ENCODE measurements at places on chromosomes 1 and 21. TPM values are rescaled to one million over a fixed set of nuclear protein-coding genes. Genes with fewer than 3 reads are reported as not detected.

The DYNLT5 gene
- total RNA-seq = 3.0 TPM

The RAP1A gene
- 55.7 TPM for total RNA-seq

The GPR3 gene
- total RNA-seq = 1.8 TPM

- no peak for DNase-seq
These were observed 220.7 kb downstream of the PDE4B start for GRCh38 chr1:66013371-66013770.

DNA sequence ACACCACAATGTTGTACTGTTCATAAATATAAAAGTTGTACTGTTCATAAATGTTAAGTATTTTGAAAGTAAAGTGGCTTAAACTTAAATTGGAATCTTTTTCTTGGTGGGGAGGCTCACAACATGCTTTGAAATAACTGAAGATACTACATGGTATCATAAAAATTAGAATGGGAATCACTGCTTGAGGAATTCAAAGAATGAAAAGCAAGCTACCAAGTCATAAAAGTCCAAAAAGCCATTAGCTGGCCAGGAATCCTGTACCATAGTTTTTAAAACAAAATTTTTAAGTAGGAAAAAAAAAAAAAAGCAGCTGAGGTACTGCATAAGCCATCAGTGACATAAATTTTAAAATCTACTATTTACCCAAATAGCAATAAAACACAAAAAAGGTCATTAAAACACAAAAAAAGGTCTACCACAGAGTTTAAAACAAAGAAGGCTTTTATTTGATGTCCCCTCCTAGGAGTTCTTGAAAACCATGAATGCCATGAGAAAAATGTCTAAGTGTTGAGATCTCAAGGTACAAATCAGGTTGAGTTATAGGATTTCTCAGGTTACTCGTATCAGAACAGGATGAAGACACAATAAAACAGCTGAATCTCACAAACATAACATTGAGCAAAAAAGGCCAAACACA is 8.6 kb downstream of the ZZZ3 start:
- no peak for DNase-seq

DNA sequence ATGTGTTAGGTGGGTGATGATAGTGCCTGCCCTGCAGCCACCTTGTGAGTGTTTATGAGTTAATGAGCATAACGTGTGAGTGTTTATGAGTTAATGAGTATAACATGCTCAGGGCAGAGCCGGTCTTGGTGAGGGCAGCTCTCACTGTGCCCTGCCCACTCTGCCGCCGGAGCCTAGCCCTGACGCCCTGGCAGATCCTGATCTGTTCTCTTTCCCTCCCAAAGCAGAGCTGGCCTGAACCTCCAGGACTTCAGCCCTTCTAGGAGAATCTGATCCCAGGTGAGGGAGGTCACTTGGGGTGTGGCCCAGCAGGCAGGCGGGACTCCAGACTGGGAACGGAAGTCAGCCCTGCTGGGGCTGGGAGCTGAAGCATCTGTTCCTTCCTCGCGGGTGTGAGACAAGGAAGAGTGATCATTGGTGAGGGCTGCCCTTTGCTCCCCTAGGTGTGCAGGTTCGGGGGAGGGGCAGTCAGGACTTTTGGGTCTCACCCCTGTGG is 5.7 kb downstream of the FBLIM1 start:
- DNase-seq = no peak

GRCh38 chr1:62283986-62284385 is 35.2 kb downstream of the KANK4 start:
- no peak for DNase-seq

- DNase-seq = no peak
These were observed 369.5 kb upstream of the LYPLAL1 start for GRCh38 chr1:218804014-218804785.

DNA sequence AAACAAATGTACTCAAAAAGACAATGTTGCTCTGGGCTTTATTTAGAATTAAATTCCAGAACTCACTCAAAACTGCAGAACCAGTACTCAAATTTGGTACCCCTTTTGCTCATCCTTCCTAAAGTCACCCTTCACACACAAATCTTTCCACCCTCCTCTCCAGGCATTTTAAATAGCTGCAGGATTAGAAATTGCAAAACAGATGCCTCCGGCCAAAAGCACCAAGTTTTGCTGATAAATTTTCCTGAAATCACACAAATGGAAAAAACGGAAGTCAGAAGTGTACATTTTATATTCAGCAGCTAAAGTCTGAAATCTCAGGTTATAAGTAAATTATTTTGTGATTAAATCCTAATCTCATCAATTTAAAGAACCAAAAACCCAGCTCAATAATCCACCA is 147.0 kb downstream of the NRIP1 start:
- DNase-seq = no peak

- DNase-seq = no peak
These were observed 35.8 kb downstream of the PAX7 start for GRCh38 chr1:18666317-18666920.

DNA sequence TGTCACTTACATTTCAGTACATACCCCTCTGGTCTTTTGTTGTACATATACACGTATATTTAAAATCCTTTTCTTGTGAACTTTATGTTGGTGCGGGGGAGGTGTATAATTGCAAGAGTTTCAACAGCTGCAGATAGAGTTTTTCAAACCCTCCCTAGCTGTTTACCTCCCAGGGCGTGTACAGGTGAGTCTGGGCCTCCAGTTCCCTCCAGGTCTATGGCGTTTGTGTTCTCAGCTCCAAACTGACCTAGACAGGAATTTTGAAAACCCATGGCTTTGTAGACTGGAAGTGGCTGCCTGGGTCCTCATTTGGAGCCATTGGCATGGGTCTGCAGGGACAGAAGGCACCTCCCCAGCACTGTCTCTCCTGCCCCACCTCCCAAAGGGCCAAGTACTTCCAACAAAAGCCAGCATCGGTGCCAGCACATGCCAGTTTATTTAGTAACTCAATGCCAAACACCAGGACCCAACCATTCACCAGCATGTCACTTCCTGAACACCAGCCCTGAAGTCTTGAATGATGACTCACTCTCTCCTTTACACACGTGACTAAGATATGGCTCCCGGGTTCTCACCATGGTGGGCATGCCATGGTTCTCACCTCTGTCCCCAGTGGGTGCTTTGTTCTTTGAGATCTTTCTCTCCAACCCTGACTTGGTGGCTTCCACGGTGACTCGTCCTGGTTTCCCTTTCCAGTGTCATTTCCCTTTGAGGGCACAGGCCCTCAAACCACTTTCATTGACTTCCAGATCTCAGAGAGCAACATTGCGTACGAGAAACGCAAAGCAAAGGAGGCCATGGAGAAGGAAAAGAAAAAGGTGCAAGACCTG is 57.3 kb upstream of the EFHD2 start:
- DNase-seq = no peak

- DNase-seq = no peak
These were observed 30.1 kb downstream of the RHOU start for GRCh38 chr1:228765168-228765946.

- DNase-seq = peak; percentile 95
These were observed at the start of gene CHD1L for GRCh38 chr1:147242449-147243227. TSS of gene CHD1L (plus strand) at chr1:147242684. CDS start at chr1:147242704, 20 bp downstream.

DNA sequence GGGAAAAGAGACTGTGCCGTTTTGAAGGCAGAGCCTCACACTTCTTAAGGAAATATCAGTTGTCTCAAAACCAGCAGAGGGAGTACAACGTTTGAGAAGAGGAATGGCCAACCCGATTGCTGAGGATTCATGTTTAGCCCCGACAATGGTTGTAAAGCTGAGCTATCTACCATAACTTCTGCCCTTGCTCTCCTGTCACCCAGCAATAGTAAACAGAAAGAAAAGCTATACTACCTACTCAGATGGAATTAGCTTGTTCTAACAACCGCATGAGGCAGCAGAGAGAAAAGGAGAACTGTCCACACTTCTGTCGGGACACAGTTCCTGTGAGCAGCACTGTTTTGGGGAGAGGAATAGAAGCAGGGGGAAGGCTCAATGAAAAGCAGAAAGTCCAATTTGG is 91.2 kb downstream of the SLC45A1 start:
- DNase-seq = no peak

DNA sequence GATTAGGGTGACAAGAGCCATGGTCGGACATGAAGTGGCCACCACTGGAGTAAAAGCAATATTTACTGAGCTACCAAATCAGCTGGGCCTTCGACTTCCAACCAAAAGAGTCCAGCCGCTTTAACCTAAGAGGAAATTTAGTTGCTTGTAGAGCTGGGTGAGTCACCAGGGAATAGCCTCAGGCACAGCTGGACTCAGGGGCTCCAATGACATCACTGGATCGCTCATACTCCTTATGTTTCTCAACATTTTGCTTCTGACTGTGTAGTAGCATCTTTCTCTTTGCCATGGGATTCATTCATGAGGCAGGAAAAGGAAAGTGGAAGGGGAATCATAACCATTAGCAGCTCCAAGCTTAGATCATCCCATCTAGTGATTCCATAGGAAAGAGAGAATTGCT is 664.4 kb downstream of the MATN1 start:
- no peak for DNase-seq

DNA sequence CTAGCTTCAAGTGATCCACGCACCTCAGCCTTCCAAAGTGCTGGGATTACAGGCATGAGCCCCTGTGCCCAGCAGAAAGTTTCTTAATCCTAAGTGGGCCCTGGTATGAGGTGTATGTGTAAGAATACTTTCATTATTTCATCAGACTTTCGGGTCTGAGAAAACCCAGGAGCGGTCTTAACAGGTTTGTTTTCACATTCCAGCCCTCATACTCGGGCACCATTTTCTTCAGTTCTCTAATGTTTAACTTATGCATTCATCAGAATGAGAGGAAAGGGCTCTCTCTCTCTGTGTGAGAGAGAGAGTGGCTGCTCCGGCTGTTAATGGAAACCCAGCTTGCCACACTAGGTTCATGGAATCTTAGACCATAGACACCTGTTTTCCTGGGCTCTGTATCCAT is 4.2 kb upstream of the PADI1 start:
- DNase-seq = no peak

DNA sequence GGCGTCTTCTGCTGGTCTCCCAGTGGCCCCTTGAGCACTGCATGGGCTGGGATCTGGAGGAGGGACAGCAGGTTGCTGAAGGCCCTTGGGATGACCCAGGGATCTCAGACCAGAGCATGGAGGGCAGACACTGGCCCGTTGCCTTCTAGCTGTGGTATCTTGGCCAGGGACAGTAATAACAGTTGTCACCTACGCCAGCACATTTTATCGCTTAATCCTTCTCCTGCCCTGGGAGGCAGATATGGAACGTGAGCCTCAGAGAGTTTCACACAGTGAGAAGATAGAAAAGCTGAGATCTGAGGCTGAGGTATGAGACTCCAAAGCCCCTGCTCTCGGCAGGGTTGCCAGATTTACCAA is 40.1 kb upstream of the RD3 start:
- DNase-seq = no peak

DNA sequence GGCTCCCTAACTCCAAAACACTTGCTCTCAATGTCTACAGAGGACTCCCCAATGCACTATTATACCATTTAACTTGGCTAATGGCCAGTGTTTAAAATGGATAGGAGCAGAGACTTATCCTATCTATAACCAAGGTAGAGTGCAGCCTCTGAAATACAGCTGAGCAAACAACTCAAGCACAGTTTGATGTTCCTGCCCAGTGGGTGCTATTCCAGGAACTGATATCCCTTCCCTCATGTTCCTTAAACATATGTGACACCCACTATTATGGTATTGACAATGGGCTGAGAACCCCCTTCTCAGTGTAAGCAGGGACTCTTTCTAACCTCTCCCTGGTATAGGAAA is 51.7 kb downstream of the SH3GLB1 start:
- DNase-seq = no peak

DNA sequence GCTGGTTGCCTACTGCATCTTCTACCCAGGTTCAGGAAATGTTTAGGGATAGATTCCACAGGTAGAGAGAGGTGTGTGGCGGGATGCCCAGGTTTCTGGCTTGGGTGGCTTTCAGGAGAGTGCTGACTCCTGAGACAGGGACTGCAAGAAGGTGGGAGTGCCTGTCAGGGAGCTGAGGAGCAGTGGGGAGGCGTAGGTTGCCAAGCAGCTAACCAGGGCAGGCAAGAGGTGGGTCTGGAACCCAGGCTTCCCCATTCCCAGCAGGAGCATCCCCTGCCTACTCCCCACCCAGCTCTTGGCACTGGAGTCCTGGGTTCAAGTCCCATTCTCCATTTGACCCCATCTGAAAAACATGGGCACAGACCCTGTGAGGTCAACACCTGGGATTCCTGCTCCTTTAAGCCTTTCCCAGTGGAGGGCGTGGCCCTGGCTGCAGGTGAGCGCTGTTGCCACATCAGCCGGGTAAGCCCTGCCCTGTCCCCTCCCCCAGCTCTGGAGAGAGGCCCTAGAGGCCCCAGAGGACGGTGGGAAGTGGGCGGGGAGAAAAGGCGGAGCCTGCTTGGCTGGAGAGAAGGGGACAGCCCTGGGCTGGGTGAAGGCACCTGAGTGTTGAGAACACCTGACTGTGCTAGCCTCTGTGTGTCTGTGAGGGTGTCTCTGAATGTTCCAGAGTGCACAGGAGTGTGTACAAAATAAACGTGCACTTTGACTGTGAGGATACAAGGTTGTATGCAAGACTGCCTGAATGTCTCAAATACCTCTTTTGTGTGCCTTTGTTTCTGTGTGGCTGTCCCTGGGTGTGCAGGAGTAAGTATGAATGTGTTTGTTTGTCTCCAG is 14.0 kb upstream of the SYNC start:
- no peak for DNase-seq

DNA sequence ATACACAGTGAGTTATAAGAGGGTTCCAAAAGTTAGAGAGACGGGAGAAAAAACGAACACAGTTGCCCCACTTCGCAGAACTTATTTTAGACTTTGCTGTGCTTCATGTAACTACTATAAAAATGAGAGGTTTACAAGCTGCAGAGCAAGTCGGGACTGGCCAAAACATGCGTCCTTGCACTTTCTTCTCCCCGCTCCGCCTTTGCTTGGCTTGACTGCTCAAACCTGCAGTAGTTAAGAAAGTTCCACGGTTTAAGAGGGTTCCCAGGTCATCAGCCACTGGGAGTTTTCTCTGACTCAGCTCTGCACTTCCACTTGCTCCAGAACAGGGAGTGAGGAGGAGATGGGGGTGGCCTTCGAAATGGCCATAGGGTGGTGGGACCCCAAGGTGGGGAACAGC is 36.2 kb downstream of the CLIC6 start:
- no peak for DNase-seq

GRCh38 chr1:12764016-12764415 is 9.5 kb upstream of the PRAMEF12 start:
- DNase-seq = no peak

DNA sequence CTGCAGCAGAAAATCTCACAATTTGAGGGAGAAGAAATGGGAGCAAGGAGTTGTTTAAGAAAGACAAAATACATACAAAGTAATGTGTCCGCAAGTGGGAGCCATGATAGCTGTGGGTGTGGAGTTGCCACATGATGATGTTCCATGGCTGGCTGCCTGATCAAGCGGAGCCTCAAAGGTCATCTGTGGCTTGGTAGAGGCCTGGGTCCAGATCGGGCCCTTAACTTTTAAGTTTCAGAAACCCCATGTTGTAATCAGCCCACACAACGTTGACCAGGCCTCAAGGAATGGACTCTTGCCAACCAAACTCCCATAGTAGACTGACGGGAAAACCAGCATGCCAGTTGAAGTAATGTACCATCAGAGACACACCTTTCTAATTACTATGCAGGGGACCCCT is 64.7 kb upstream of the ANGPTL1 start:
- DNase-seq = no peak

DNA sequence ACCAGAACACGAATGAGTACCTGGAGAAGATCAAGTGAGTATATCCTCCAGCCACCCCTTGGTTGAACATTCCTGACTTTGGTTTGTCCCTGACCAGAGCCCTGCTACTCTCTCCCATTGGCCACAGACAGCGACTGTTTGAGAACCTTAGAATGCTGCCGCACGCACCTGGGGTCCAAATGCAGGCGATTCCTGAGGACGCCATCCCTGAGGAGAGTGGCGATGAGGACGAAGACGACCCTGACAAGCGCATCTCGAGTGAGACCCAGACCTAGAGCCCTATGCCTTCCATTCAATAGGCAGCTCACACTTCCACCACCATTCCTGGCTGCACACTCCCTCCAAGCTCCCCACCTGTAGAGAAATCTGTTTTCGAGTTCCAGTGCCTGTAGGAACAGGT is 4.5 kb downstream of the MARCKSL1 start:
- no peak for DNase-seq

Data from dorsolateral prefrontal cortex (tissue), 122 donors.